ENCODE measurements at places on chromosomes 6 and 20.

- DNase-seq: no peak
Observed at GRCh38 chr6:149847939-149848267, 16.3 kb downstream of the LRP11 start.

- DNase-seq: no peak
Observed at GRCh38 chr6:107543567-107543966, 53.6 kb downstream of the SOBP start.

DNA sequence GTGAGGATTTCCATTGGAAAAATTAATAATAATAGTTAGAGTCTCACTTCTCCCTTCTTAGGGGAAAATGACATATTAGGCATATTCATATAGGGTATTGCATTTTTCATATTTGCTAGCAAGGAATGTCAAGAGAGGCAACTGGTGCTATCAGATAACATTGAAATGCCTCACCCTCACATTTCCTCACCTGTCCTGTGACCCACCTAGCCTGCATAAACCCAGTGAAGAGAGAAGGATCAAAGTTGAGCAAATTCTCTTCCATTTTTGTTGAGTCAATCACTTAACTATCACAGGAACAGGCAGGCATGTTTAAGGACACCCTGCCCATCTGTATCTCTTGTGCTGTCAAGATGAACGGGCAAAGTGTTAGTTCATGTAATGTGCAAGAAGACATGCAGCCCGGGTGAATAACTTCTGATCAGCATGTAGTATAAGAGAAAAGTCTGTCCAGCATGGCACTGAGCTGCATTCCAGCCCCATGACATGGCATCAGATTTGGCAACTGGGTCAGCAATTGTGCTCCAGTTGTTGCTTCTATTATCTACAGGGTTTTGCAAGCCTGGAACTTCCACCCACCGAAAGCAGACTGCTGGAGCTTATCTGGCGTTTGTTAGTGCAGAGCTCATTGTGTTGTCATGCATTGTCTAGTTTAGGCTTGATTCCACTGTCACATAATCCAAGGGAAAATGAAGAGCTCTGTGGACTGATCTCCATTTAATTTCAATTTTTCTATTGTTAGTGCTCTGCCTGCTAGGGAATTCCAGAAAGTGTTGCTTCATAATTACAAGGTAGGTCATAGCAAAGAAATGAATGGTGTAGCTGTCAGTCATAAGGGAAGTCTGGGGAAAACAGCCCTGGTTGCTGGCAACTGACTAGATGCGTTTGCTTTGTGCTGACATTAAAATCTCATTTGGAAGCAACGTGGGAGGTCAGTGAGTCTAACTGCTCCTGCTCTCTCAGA, 138.4 kb upstream of the TNFAIP3 start:
- DNase-seq: peak; percentile 53

DNA sequence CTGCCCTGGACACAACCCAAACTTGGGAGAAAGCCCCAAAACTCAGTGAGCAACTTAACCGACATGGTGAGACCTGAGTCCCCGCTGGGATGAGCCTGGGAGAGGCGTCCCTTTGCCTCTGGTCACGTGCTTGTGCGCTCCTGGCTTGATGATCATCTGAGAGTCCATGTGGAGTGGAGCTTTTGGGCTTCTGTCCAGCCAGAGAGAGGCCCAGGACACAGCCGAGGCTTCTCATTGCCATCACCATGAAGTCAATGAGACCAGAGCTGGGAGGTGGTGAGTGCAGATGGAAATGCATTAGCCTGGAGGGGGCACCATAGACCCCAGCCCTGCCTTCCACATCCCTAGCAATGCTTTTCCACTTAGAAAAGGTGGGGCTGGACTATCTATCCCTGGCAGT, 250.0 kb downstream of the SLC24A3 start:
- DNase-seq: no peak

DNA sequence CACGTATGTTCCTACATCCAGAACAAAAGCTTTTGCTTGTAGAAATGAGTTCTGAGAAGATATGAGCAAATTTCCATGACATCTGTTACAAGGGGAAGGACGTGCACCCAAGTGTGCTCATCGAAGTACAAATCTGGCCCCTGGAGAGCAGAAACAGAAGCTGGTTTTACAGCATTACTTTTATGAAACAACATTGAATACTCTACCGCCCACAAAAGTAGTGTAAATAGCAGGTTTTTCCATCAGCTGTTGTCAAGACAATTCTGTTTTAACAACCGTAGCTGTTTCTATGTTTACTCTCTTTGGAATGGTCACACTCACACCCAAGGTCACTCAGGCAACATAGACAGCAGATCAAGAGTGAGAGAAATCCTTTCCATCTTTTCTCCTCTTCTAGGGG, 114.2 kb upstream of the SSTR4 start:
- DNase-seq: peak; percentile 16

- DNase-seq: no peak
Observed at GRCh38 chr6:16961577-16961976, 140.3 kb upstream of the STMND1 start.

Data from hematopoietic multipotent progenitor cell treated with erythropoietin and hydrocortisone succinate and interleukin-3 and kit ligand, for 4 days (in vitro differentiated cells).